Activated T-cell treated with anti-CD3 and anti-CD28 coated beads, Interleukin-2, amount 50 U/mL, for 48 hours (primary cell): ENCODE measurements at places on chromosomes 7 and 10.

GRCh38 chr7:128008141-128008540 is 23.1 kb downstream of the LRRC4 start:
- DNase-seq = no peak

- DNase-seq = peak; percentile 19
These were observed 83.5 kb upstream of the PRKG1 start for GRCh38 chr10:50990568-50991455.

- DNase-seq = no peak
These were observed 24.7 kb upstream of the HSPA12A start for GRCh38 chr10:116766837-116767634.

DNA sequence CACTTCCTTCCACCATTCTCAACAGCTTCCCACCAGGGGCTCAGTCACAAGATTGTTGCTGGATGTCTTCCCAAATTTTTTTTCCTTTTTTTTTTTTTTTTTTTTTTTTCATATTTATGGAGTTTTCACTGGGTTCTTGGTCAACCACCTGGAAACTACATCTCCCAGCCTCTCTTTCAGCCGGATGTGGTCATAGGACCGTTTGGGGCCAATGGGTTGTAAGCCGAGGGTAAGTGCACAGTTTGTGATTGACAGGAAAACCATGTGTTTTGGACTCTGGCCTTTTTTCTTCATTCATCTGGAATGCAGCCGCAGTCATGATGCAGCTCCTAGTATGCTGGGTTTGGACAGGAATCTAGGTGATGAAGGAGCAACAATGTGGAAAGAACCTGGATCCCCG is 337.1 kb upstream of the FOXK1 start:
- DNase-seq = no peak

- DNase-seq = no peak
These were observed 140.6 kb downstream of the KIAA1217 start for GRCh38 chr10:24349379-24350001.

DNA sequence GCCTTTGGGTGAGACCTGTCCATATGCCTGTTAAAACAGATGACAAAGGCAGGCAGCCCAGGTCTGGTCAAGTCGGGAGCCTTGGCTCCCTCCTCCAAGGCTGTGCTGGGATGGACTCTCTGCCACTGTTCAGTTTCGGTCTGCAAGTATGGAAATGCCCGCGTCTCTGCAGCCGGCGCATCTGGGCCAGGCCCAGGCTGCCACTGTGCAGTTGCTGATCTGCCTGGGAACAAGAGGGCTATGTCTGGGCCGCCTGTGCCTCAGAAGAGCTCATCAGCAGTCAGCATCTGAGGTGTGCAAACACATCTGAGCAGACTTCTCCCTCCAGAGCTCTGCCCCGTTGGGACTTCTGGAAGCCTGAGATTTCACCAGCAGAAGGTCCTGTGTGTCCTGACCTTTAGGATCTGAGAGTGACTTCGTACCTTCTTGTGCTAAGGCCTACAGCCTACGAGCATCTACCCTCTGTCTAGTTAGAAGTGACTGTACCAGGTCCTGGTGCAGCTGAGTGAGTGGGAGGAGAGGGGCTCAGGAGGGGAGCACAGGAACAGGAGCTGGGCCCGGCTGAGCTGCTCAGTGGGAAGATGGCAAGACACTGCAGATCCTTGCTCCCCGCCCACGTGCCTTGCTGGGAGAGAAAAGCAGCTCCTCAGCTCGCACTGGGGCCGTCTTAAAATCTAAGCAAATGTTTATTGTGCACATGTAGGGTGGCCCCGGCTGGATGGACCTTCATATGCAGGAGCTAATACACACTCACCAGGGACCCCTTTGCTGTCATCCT is 50.9 kb downstream of the DOCK1 start:
- DNase-seq = no peak

DNA sequence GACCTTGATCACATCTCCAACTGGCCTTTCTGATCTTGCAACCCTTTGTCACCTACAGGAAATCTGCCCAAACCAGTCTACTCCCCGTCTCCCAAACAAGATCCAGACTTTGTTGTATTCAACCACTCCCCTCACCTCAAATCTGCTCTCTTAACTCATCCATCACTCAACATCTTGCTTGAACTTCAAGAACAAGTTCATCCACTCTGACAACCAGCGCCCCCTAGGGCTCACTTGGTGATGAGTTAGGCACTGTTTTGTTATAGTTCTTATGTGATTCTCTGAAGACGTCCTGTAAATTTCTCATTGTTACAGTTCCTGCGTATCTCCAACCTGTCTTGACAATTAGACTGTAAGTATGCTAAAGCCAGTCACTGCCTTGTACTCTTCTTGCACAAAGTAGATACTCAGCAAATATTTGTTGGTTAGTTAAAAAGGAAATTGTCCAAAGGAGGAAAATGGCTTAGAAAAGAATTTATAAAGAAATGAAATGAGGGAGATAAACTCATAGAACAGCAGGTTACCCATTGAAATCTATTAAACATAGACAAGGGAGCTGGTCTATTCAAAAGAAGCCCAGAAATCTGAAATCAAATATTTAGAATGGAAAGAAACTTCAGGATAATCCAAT is 5.3 kb downstream of the FRMD4A start:
- DNase-seq = peak; percentile 74

- DNase-seq = no peak
These were observed 288.8 kb upstream of the NFE2L3 start for GRCh38 chr7:25863005-25863728.

- DNase-seq = no peak
These were observed 21.8 kb downstream of the UBTD1 start for GRCh38 chr10:97520520-97520919.

DNA sequence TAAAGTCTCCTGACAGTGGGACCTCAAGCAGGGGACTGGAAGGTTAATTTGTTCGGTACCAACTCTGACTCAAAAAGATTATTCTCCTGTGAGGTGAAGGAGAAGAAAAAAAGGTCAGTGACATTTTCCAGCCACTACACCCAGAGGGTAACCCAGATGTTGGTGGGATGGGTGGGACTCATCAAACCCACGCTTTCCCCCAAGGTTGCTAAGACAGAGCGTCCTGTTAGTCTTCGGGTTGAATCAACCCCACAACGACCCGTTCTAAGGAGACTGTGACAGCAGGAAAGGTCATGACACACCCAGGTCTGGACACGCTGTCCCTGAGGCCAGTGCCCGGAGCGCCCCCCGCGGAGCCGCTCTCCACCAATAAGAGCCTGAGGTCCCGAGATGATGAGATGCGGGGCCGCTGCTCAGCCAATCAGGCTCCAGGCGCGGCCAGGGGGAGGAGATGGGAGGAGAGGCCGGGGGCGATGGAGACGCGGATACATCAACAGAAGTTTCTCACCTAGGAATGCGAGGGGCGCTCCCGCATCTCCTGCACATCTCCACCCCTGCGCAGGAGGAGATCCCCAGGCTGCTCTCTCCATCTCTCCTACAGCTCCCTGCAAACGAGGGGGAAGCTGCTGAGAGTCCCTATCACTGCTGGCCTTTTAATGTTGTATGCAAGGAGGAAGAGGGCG is at the start of gene WNT16:
Gene WNT16 (plus strand): TSS at position 493 of the 683 bp plus-strand sequence. CDS start 293 bp downstream, outside the sequence.
- DNase-seq = no peak

DNA sequence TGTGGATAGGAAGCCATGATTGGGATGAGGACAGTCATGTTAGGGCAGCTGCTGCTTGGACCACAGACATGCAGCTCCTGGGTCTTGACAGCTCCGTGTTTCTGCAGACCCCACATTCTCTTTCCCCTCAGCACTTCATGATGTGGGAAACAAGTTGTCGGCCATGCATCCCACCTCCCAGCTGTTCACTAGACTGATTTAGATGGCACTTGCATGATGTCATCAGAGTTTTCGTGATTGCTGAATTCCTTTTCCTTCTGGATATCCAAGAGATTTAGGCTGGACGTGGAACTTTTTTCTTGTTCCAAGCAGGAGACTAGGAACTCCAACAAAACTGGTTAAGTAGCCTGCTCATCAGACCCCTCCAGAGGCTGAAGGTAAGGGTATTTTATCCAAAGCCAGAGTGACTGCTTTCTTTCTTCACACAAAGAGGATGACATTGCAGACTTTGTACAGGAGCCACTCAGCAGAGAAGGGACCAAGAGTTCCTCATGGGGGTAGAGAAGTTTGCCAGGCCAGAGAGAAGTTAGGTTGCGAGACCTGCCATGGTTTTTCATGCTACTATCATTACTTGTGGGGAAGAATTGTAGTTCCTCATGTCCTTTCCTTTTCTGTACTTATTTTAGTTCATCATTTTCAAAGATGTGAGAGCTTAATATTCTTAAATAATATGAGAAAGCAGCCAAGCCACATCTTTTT is 117.7 kb upstream of the GJD4 start:
- DNase-seq = no peak

GRCh38 chr10:572696-573095 is 116.8 kb downstream of the DIP2C start:
- DNase-seq = no peak

GRCh38 chr7:12963435-12963834 is 276.0 kb downstream of the ARL4A start:
- DNase-seq = no peak
